Retina (tissue), 1 donor: ENCODE measurements at places on chromosomes 13 and 19.

DNA sequence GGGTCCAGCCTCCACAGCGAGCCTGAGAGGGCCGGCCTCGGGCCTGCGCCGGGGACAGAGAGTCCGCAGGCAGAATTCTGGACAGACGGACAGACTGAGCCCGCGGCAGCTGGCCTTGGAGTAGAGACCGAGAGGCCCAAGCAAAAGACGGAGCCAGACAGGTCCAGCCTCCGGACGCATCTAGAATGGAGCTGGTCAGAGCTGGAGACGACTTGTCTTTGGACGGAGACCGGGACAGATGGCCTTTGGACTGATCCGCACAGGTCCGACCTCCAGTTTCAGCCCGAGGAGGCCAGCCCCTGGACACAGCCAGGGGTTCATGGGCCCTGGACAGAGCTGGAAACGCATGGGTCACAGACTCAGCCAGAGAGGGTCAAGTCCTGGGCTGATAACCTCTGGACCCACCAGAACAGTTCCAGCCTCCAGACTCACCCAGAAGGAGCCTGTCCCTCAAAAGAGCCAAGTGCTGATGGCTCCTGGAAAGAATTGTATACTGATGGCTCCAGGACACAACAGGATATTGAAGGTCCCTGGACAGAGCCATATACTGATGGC, 490 bp downstream of the ITPKC start:
- DNase-seq = peak; percentile 59

- DNase-seq = no peak
Observed at GRCh38 chr13:70424928-70425327, 316.7 kb upstream of the KLHL1 start.

DNA sequence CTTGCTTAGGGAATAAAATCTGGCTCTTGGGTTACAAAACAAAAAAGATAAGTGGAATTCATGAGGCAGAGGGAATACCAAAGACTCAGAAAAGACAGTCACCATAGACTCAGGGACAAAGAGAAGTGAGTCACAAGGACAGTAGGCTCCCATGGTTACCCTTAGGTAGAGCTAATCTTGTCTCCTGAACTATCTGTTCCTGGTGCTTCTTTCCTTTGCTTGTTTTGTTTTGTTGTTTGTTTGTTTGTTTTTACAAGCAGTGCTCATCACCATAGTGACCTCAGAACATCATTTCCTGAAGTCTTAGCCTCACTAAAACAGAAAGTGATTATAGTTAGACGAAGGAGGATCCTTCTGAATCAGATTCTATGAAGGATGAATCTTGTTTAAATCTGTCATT, 142.3 kb upstream of the SOX21 start:
- DNase-seq = no peak

DNA sequence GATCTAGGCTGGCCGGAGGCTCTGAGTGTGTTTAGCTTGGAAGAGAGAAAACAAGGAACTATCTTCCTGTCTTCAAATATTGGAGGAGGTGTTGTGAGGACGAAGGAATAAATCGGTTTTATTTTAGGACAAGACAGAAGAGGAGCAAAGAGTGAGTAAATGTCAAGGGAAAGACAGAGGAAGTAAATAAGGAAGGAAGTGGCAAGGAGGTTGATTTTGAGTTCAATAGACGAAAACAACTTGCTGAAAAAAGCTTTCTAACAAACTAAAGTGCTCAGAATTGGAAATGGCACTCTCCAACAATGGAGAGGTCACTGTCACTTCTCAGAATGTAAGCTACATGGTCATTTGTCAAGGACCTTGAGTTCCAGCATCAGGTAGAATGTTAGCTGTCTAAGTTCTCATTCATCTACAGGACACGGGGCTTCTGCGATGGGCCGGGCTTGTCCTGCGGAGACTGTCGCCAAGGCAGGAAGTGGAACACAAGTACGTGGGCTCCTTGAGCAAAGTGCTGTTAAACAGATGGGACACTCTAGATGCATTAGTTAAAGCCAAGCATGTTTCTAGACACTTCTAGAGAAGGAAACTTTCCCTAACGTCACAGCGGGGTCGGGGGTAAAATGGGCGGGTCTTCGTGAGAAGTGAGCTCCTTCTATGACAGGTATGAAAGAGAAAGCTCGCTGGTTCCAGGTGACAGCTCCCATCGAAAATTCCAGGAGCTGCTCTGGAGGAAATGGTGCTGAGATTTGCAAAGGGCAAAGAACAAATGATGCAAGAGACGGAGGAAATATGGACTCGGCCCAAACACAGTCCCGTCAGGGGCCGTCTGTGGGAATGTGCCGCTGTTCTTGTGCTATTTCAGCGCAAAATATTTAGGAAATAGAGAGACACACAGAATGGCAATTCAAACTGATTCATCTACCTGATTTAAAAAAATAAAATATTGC, 103.9 kb upstream of the UBL3 start:
- no peak for DNase-seq

DNA sequence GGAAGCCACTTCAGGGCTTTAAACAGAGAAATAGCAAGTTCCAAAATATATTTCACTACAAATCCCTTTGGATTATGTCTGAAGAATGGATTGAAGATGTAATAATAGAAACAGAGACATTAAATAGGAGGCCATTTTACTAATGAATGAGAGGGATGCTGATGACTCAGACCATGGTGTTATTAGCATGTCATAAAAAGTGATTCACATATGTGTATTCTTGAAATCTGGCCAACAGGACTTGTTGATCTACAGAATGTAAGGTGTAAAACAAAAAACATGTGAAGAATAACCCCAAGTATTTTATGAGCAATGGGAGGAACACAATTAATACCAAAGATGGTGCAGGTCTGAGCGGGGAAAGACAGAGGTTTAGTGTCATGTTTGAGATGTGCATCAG, 873.7 kb downstream of the SLITRK5 start:
- no peak for DNase-seq

DNA sequence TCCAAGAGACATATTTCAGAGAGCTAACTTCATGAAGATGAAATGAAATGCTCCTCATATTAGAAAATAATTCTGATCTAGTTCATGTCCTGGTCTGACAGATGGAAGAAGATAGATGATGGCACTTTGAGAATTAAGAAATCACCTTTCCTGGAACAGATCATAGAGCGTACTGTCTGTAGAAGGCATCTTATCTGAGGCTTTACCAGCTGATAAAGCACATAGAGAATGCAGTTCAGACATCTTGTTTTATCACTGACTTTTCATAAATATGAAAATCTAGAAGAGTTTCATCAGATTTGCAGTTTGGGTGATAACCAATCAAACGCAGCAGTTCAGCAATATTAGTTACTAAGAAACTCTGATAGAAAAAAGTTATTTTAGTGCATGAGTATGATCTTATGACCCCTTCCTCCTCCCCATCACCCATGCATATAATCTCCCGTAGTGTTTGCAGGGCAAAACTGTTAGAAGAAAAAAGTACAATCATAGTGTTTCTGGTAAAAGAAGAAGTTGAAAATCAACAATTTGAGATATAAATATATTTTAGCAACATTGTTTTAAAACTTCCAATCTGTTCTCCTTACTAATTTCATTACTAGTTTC, 585.2 kb downstream of the PCDH9 start:
- DNase-seq = no peak

DNA sequence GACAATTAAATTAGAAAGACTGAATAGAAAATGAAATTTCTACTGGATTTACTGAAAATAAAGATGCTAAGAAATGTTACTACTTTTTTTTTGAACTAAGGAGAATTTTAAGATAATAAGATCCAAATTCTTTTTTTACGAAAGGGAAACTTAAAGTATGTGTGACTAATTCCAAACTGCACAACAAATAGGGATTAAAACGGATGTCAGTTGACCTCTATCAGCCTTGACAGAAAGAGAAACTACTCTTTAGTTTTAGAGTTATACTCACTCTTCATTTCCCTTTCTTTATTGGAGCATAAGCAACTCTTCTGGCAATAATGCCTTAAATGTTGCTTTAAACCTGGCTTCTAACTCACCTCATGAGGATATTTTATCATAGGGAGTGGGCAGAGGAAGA, 273.8 kb downstream of the SLITRK6 start:
- DNase-seq = no peak

DNA sequence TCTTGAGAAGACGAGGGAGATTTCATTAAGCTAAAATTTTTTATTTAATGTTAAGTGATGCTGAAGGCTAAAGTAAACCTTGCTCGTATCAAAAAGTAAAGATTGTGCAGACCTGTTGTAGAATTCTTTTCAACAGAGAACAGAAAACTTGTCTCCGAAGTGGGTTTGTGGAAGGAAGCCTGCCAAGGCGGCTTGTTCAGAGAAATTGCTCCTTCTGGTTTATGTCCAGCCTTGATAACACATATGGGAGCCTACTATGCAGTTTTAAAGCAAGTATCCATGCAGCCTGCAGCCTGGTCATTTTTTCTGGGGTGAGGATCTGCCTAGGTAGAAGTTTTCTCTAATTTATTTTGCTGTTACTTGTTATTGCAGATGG, 1.4 kb downstream of the MLNR start:
- no peak for DNase-seq

DNA sequence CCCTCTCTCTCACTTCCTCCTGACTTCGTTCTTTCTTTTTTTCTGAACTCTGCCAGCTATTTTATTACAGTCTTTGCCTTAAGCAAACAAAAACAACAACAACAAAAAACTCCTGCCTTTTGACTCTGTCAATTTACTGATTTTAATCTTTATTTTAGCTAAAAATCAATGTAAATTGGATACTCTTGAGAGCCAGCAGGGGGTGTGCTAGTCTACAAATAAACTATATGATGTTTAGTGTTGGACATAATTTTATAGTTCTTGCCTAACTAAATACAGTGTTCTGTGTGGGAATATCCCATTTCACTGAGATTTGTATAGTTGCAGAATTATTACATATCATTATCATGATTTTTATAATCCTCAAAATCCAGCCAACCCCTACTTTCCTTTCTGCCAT, 1199.9 kb upstream of the SPRY2 start:
- DNase-seq = no peak

GRCh38 chr13:73058432-73058735, 421 bp upstream of the KLF5 start:
- no peak for DNase-seq
